Islet precursor cell (in vitro differentiated cells): ENCODE measurements at places on chromosomes 7 and 10.

GRCh38 chr10:63744060-63744941 lies 223.1 kb downstream of the REEP3 start:
- DNase-seq, result no peak

DNA sequence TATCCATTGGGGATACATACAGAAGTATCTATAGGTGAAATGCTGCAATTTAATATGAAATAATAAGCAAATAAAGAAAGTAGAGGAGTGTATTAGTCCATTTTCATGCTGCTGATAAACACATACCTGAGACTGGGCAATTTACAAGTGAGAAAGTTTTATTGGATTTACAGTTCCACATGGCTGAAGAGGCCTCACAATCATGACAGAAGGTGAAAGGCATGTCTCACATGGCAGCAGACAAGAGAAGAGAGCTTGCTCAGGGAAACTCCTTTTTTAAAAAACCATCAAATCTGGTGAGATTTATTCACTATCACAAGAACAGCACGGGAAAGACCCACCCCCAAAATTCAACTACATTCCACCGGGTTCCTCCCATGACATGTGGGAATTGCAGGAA lies 82.8 kb upstream of the TRIM24 start:
- no peak for DNase-seq

- DNase-seq, result no peak
Observed at GRCh38 chr10:64148607-64149006, 627.4 kb downstream of the REEP3 start.

DNA sequence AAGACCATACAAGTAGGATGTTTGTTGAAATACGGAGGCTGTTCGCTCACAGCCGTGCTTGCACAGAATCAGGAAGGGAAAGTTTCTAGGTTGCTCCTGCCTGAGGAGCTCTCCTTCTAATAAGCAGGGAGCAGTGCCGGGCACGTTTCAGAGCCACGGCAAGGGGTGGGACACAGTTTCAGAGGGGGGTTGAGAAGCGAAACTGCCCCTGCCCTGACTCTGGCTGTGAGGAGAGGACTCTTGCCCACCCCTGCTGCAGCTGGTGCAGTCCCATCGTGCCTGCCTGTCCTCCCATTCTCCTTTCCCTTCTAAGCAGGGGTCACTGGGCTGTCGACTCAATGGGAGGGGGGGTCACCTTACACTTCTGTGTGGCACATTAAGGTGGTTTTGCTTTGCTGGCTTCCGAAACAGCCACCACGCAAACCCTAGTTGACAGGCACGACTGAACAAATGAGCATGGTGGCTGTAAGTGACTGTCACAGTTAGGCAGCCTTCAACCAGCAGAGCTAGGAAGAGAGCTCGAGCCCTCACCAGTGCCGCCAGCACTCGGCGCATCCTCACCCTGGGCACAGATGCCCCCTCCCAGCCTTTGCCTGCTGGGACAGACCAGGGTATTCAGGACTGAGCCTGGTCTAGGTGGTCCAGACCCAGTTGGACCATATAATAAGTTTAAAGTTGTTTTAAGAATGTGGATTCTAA lies 37.5 kb downstream of the ZNF467 start:
- DNase-seq, result no peak

DNA sequence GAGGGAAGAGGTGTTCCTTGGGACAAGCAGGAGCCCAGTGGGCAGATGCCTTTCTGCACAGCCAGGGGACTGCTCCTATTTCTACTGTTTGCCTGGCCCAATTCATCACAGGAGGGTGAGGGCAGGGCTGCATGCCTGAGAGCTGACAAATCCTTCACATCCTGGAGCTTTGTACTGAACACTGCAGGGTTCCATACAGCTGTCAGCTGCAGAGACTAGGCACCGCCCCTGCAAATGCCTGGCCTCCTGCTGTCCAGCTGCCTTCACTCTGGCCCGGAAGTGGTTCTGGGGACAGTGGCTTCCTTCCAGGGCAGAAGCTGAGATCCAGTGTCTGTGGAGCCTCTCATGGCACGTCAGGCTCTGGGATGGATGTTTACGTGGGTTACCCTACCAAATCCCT lies 470.7 kb downstream of the DNAJB6 start:
- DNase-seq, result no peak

DNA sequence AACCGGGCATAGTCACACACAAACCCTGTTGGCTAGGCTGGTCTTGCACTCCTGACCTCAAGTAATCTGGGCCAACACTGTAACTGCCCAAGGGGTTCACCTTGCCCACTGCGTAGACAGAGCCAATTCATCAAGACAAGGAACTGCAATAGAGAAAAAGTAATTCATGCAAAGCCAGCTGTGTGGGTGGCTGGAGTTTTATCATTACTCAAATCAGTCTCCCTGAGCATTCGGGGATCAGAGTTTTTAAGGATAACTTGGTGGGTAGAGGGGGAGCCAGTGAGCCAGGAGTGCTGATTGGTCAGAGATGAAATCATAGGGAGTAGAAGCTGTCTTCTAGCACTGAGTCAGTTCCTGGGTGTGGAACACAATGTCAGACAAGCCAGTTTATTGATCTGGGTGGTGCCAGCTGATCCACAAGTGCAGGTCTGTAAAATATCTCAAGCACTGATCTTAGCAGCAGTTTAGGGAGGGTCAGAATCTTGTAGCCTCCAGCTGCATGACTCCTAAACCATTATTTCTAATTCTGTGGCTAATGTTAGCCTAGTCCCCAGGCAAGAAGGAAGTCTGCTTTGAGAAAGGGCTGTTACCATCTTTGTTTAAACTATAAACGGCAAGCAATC lies 15.6 kb upstream of the FXYD4 start:
- peak; percentile 91 for DNase-seq

GRCh38 chr10:135601-136464 lies 578 bp downstream of the ZMYND11 start:
- peak; percentile 74 for DNase-seq

DNA sequence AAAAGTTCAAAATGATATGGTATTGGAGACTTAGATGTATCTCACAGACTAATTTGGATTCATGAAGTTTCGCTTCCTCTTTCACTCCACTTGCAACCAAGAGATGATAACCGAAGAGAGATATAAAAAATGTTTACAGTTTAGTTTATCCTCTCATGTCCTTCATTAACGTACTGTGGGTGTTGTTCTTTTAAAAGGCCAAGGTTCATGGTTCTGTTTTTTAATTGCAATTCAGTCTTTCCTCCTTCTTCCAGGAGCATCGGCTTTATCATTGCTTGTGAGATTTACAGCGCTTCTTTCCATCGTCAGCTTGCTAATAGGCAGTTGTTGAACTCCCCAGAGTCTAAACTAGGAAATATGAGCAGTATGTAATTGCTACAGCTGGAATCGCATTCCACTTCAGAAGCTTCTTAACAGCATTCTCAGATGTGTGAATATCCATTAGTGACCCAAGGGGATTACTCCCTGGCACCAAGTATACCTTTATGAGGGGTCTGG lies 75.9 kb upstream of the HGF start:
- DNase-seq, result peak; percentile 74

DNA sequence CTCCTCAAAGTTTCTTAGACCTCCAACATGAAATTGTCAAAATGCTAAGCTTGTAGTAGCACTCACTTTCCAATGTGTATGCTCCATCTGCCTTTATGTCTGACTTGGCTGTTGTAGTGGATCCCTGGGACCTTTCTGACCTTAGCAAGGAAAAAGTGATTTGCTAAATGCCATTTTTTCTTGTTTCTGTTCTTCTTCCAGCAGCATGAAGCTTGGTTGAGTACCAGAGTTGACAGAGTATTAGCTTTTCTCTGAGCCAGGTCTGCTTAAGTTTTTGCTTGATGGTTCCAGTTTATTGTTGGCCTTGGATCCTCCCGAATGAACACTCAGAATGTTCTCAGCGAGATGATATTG lies 168.7 kb downstream of the SND1 start:
- no peak for DNase-seq

- DNase-seq, result no peak
Observed at GRCh38 chr10:87702260-87702972, 42.7 kb downstream of the PAPSS2 start.

DNA sequence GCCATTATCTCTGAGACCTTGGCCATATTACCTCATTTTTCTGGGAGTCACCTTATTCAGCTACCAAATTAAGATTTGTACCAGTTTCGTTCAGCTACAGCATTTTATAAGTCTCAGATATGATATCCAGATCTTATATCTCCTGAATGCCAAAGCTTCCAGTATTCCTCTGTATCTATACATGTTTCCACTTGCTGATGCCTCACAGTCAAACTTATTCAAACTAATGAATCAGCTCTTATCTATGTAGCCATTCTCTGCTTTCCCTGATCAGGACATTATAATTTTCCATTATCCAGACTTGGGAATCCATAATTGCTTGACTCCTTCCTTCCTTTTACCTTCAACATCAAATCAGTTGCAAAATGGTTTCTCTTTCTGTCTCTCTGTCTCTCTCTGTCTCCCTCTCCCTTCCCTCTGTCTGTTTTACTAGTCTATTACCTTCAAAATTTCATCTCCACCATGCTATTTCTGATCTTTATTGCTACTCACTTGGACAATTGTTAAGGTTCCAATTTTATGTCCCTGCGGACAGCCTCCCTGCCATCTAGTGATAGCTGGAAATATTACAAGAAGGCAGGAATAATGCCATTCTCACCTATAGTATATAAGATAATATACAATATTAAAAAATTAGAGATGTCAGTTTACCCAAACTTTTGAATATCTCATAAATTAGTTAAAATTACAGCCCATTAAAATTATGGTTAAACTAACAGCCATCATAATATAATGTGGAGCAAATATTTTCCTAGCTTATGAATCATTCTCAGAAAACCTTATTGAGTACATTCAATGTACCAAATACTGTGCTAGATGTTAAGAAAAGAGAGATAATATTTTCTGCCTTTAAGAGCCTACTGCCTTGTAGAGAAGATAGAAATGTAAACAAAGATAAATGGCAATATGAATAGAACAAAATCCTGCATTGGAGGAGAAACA lies 89.8 kb downstream of the PCLO start:
- DNase-seq, result no peak

DNA sequence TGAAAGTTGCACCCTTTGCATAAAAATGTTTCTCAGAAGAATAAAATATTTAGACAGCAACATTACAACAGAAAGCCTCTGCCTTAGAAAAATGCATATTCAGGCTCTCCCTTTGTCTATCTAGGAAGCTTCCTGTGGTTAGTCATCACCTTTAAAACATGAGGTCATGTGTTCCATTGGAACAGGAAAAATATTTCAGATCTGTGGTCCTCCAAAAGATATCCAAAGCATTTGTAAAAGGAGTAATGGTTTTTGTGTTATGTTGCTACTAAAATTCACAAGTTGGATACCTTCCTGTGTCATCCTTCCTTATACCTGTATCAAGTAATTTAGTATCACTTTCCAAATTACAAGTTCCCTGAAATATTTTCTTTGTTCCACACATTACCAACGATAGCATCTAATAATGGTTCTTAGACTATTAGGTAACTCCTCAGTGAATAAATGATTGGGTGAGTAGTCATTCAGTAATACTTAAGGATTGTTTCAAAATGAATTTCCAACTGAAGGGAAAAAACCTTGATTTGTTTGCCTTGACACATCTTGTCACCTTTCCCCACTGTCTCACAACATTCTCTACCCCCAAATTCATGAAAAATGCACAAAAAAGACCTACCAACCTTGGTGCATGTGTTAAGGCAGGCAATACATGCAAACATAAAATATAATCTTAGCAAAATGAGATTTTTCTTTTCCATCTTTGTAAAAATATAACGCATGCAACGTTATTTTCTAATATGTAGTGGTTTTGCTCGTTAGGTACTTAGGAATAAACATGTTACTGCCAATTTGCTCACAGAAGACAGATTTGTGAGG lies 19.7 kb upstream of the RHOBTB1 start:
- DNase-seq, result no peak

DNA sequence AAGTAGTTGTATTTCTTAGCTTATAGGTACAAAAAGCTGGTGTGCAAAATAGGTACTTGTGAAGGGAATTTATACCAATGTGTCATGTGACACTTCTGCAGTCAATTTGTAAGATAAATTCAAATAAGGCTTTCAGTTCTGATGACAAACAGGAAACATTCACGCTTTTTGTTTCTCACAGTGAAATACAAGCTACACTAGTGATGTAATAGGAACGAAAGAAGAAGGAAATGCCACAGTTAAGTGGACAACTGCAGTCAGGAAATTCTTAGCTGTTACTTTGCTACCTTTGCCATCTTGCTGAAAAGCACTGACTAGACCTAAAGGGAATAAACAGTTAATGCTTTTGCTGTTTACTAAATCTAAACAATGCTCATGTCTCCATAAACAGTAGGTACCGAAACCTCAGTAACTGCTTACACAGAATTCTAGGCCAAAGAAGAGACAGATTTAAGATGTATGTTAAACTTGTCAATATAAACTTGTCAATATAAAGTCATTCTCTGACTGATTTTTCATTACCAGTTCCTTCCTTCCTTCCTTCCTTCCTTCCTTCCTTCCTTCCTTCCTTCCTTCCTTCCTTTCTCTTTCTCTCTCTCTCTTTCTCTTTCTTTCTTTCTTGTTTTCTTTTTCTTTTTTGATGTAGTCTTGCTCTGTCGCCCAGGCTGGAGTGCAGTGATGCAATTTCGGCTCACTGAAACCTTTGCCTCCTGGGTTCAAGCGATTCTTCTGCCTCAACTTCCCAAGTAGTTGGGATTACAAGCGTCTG lies 10.1 kb downstream of the OTUD1 start:
- no peak for DNase-seq

DNA sequence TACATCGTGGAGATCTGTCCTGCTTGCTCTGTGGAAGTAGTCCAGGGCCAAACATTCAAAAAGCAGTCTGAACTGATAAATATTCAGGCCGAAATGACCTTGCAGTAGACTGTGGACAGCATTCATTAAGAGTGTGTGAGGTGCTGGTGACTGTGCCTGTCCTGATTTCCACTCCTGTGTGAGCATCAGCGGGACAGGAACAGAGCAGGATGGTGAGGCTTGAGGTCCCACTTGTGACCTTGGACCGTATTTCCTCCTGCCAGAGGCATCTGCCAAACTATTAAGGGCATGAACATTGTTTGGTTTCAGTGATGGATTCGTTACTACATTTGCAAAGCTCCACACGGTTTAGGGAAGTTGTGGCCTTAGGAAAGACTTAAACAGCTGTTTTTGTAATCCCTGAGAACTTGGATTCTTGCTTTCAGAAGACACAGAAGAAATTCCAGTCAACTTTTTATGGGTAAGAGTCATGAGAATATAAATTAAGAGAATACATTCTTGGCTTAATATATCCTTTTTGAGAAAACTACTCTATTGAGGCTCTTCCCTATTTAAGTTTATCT lies 32.8 kb downstream of the CCNY start:
- no peak for DNase-seq

DNA sequence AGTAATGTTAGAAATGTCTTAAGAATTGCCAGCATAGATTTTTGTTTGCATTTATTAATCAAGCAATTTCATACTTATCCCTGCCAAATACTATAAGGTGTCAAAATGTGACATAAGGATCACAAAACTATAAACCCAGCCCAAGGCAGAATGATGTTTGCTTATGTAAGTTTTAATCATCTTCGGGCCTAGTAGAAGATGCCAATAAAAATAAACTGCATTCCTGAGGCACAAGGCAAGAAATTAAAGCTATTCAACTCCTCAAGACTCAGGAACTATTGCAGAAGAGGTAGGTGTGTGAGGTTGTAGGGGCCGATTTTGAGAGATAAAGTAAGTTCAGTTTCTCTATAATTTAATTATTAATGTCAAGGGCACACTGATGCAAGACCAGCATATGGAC lies 189.4 kb upstream of the AHR start:
- DNase-seq, result no peak
